Smooth muscle cell of the coronary artery (primary cell): ENCODE measurements at places on chromosomes 1 and 21. TPM values are rescaled to one million over a fixed set of nuclear protein-coding genes. Genes with fewer than 3 reads are reported as not detected.

SLAMF9 gene
- 0.38 TPM in 1 of 2 replicates, not detected in the other for total RNA-seq

EIF2D gene
- 42.2 and 45.9 TPM in 2 replicates for total RNA-seq

PIGR gene
- total RNA-seq = not detected in 2 replicates

LCE3D gene
- total RNA-seq = not detected in 2 replicates

EEIG2 gene
- 7.8 and 30.3 TPM in 2 replicates for total RNA-seq

GSTM3 gene
- 37.6 and 107 TPM in 2 replicates for total RNA-seq

CLCA4 gene
- not detected in 2 replicates for total RNA-seq

RYR2 gene
- total RNA-seq = under 0.01 TPM in 1 of 2 replicates, not detected in the other

PDZK1IP1 gene
- 0.60 TPM in 1 of 2 replicates, not detected in the other for total RNA-seq

GRIK1 gene
- total RNA-seq = not detected in 2 replicates

NBL1 gene
- 70.5 and 556 TPM in 2 replicates for total RNA-seq

PGD gene
- total RNA-seq = 61.6 and 114 TPM in 2 replicates

ATAD3C gene
- under 0.01 and 0.15 TPM in 2 replicates for total RNA-seq

OPN3 gene
- 7.4 and 16.8 TPM in 2 replicates for total RNA-seq

SFN gene
- total RNA-seq = 0.23 and 2.3 TPM in 2 replicates

PGLYRP4 gene
- total RNA-seq = not detected in 2 replicates

IL19 gene
- not detected in 2 replicates for total RNA-seq

PARK7 gene
- 299 and 380 TPM in 2 replicates for total RNA-seq

LCE1C gene
- total RNA-seq = not detected in 2 replicates

CLDN17 gene
- not detected in 2 replicates for total RNA-seq

AMY1C gene
- total RNA-seq = not detected in 2 replicates

IPO13 gene
- total RNA-seq = 15.7 and 15.8 TPM in 2 replicates

SH2D2A gene
- 0.30 TPM in 1 of 2 replicates, not detected in the other for total RNA-seq

TEDDM1 gene
- not detected in 2 replicates for total RNA-seq

JAM2 gene
- 0.15 and 0.35 TPM in 2 replicates for total RNA-seq

NID1 gene
- total RNA-seq = 52.3 and 73.8 TPM in 2 replicates

LCE1B gene
- total RNA-seq = not detected in 2 replicates

EDARADD gene
- total RNA-seq = not detected in 2 replicates

PPFIA4 gene
- 3.6 and 22.6 TPM in 2 replicates for total RNA-seq

PLEKHO1 gene
- total RNA-seq = 21.2 and 74.5 TPM in 2 replicates

ALDH4A1 gene
- total RNA-seq = 16.1 and 18.9 TPM in 2 replicates

APP gene
- total RNA-seq = 539 and 1,335 TPM in 2 replicates

KDF1 gene
- not detected in 2 replicates for total RNA-seq

PKLR gene
- not detected in 2 replicates for total RNA-seq

TMEM51 gene
- 1.5 and 2.0 TPM in 2 replicates for total RNA-seq

EXO1 gene
- total RNA-seq = 2.5 and 3.6 TPM in 2 replicates

SLC37A1 gene
- total RNA-seq = 1.9 and 6.1 TPM in 2 replicates

SPRR1A gene
- total RNA-seq = not detected in 2 replicates

CFHR5 gene
- total RNA-seq = not detected in 2 replicates

B4GALT3 gene
- 9.4 and 18.3 TPM in 2 replicates for total RNA-seq

GMEB1 gene
- 5.6 and 7.5 TPM in 2 replicates for total RNA-seq

PALMD gene
- 4.4 and 26.1 TPM in 2 replicates for total RNA-seq

LAPTM5 gene
- 0.23 TPM in 1 of 2 replicates, not detected in the other for total RNA-seq

OR2G6 gene
- total RNA-seq = not detected in 2 replicates

PROK1 gene
- not detected in 2 replicates for total RNA-seq
